ENCODE measurements at places on chromosomes 12 and 14.

DNA sequence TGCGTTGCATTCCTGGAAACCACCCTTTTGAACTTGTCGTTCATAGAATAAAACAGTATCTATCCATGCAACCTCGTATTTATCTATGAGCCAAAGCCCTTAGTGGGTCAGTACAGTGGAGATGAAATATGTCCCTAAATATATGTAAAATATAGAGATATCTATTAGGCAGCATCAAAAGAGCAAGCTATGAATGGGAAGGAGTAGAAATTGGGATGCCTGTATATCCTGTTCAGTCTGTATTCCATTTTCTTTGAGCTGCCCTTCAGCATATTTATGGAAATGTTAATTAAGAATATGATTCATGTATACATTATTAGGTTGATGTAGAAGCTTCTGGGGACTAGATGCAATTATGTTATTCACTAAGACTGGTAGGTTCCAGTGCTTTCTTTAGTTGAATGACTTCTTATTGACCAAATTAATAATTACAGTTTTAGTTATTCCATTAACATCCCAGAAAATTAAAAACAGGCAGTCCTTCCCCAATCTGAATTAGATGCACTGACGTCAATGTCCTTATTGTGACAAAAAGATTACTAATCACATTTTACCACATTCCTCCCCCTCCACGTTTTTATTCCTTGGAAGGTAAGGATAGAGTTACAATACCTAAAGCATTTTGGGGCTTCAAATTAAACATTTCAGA lies 11.9 kb upstream of the FRMD6 start:
- H3K27ac ChIP-seq = peak overlapping the region; percentile 96
- peaks cover 65% of the 10 kb centered on the region for H3K4me1 ChIP-seq
- H3K36me3 ChIP-seq = peaks cover 8% of the 10 kb centered on the region
- no peak for DNase-seq
- H3K4me3 ChIP-seq = no peak overlapping the region

- H3K4me1 ChIP-seq = no peaks in the 10 kb centered on the region
- H3K27me3 ChIP-seq = no peaks in the 10 kb centered on the region
- no peak overlapping the region for H3K4me3 ChIP-seq
Measured at GRCh38 chr14:82029038-82029437, 495.4 kb upstream of the SEL1L start.

GRCh38 chr14:64091217-64091616 lies 203.0 kb downstream of the ESR2 start:
- no peaks in the 10 kb centered on the region for H3K4me1 ChIP-seq
- H3K36me3 ChIP-seq = no peaks in the 10 kb centered on the region
- no peak overlapping the region for H3K4me3 ChIP-seq
- H3K27ac ChIP-seq = no peak overlapping the region

- H3K27ac ChIP-seq = no peak overlapping the region
- H3K4me3 ChIP-seq = no peak overlapping the region
- no peaks in the 10 kb centered on the region for H3K4me1 ChIP-seq
- H3K27me3 ChIP-seq = peaks cover 37% of the 10 kb centered on the region
- no peaks in the 10 kb centered on the region for H3K36me3 ChIP-seq
Measured at GRCh38 chr14:69554500-69554899, 20.2 kb downstream of the CCDC177 start.

DNA sequence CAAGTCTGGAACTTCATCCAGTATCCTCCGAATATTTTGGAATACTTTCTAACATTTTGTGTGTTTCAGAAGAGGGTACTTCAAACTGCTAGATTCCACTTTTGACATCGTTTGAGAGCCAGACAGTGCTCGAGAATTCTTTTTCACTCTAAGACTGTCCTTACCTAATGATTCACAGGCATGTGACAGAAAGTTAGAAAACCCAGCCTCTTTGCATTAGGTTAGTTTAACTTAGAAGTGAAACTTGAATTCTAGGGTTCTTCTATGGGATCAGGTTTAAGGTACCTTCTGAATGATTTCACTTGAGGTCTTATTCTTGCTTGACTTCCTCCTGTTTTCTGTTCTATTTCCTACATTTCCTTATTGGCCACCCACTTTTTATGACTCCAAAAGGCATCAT lies 431.8 kb downstream of the SLC6A15 start:
- no peaks in the 10 kb centered on the region for H3K4me1 ChIP-seq
- DNase-seq = no peak
- no peak overlapping the region for H3K27ac ChIP-seq
- H3K27me3 ChIP-seq = no peaks in the 10 kb centered on the region

DNA sequence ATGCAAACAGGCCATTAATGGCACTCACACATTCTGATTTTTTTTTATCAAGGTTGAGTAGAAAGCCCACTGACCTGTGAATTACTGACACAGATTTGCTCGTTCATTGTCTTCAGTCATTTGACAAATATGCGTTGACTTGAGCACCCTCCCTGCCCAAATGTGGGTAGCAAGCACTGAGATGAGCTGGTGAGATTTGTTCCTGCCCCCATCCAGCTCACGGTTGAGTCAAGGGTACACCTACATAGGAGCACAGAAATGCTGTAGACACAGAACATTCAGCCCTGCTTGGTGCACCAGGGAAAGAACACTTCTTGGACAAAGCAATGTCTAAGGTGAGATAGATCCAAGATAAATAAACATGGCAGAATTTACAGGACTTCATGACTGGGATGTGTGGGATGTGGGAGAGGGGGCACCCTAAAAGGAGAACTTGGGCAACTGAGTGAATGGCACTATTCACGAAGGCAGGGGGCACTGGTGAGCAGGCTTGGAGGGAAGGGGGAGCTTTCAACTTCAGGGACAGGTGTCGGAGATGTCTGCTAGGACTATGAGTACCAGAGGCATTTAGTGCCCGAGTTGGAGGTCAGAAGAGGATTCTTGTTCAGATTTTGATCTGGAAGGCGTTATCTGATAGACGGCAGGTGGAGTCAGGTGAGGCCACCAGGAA lies 213.4 kb downstream of the VRK1 start:
- no peak overlapping the region for H3K4me3 ChIP-seq
- H3K27ac ChIP-seq = no peak overlapping the region
- DNase-seq = no peak
- no peaks in the 10 kb centered on the region for H3K36me3 ChIP-seq
- no peaks in the 10 kb centered on the region for H3K27me3 ChIP-seq

GRCh38 chr12:131634037-131634436 lies 76.9 kb upstream of the SFSWAP start:
- no peaks in the 10 kb centered on the region for H3K27me3 ChIP-seq
- H3K4me1 ChIP-seq = no peaks in the 10 kb centered on the region
- H3K36me3 ChIP-seq = no peaks in the 10 kb centered on the region
- no peak for DNase-seq
- no peak overlapping the region for H3K4me3 ChIP-seq

GRCh38 chr14:51783765-51784164 lies 76.6 kb upstream of the GNG2 start:
- H3K27ac ChIP-seq = peak overlapping the region; percentile 40
- H3K36me3 ChIP-seq = no peaks in the 10 kb centered on the region
- 0 out of 2 replicates have a peak, but pooled peaks cover 3% of the 10 kb centered on the region for H3K27me3 ChIP-seq
- DNase-seq = peak; percentile 84
- peak overlapping the region; percentile 57 for H3K4me3 ChIP-seq
- peaks cover 19% of the 10 kb centered on the region for H3K4me1 ChIP-seq

DNA sequence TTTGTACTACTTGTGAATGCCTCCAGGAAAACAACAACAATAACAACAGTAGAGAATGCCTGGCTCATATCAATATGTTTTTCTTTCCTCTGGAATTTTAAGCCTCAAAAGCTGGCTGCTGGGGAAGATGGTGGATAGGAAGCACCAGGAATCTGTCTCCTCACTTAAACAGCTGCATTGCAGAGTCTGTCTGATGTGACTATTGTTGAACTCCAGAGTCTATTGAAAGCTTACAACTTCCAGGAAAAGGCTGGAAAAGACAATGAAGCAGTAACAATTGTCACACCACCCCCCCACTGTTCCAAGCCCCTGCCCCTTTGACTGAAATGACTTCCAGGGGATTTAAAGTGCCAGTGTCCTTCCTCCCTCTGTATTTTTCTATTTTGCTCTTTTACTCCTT lies 309.7 kb downstream of the BMP4 start:
- H3K27ac ChIP-seq = no peak overlapping the region
- no peak for DNase-seq

DNA sequence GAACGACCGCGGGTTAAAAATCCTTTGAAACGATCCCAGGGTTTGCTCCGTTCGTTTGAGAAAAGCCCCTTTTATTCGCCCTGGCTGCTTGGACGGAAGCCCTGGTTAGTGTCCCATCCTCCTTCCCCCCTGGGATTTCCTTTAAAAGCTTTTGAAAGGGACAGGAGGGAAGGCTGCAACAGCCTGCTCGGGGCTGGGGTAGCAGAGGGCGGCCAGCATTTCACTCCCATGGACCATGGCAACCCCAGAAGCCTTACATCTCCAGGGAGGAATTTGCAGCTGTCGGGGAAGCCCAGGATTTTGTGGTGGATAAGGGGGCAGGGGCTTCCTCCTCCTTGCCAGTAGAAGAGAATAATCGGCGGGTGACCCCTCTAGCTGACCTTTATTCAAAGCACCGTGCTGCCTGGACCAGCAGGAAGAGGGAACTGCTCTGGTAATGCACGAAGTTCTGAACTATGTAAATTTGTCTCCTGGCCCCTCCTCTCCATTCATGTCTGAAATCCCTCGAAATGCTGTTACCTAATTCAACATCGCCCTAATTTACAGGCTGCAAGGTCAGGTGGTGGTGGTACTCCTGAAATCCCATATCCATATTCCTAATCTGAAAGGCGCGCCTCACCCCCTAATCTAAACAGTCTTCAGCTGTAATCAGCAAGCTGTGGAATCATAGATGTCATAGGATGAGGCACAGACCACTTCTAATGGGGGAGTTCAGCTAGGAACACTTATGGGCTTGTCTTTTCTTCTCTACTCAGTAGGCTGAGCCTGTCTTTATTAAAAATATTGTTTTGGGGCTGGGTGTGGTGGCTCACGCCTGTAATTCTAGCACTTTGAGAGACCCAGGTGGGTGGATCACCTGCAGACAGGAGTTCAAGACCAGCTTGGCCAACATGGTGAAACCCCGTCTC lies 1.0 kb upstream of the CLIP1 start:
- H3K27ac ChIP-seq = peak overlapping the region; percentile 79
- H3K4me1 ChIP-seq = peaks cover 29% of the 10 kb centered on the region
- H3K27me3 ChIP-seq = no peaks in the 10 kb centered on the region
- H3K36me3 ChIP-seq = no peaks in the 10 kb centered on the region
- H3K4me3 ChIP-seq = peak overlapping the region; percentile 73

- DNase-seq = no peak
- H3K4me1 ChIP-seq = 0 out of 2 replicates have a peak, but pooled peaks cover 5% of the 10 kb centered on the region
- H3K27me3 ChIP-seq = no peaks in the 10 kb centered on the region
Measured at GRCh38 chr12:51218607-51219161, 822 bp upstream of the POU6F1 start.

- H3K27ac ChIP-seq = no peak overlapping the region
- DNase-seq = peak; percentile 66
- H3K4me1 ChIP-seq = peaks cover 28% of the 10 kb centered on the region
- no peaks in the 10 kb centered on the region for H3K36me3 ChIP-seq
Measured at GRCh38 chr12:52235001-52235764, 2.1 kb downstream of the KRT7 start.

- peak; percentile 82 for DNase-seq
- H3K27ac ChIP-seq = peak overlapping the region; percentile 19
- no peaks in the 10 kb centered on the region for H3K36me3 ChIP-seq
- H3K4me1 ChIP-seq = peaks cover 14% of the 10 kb centered on the region
- no peak overlapping the region for H3K4me3 ChIP-seq
Measured at GRCh38 chr12:91023326-91024004, 18.7 kb upstream of the EPYC start.

DNA sequence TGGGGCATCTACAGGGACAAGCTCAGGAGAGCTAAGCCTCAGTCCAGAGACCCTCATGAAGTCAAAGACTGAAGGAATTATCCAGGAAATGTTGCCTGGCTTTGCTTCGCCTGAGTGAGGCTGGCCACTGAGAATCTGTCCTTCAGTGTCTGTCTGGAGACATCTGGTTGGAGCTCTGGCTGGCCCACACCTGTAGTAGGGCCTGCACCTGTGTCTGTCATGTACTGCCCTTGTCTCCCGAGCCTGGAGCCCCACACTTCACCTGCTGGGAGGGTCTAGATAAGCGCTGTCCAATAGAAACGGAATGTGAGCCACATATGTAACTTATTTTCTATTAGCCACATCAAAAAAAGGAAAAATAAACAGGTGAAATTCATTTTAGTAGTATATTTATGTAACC lies 9.9 kb upstream of the HDAC7 start:
- H3K27ac ChIP-seq = peak overlapping the region; percentile 46
- H3K4me1 ChIP-seq = peaks cover 45% of the 10 kb centered on the region
- DNase-seq = no peak
- H3K4me3 ChIP-seq = no peak overlapping the region

GRCh38 chr14:86012461-86012860 lies 482.5 kb downstream of the FLRT2 start:
- no peak overlapping the region for H3K27ac ChIP-seq
- DNase-seq = no peak
- H3K4me1 ChIP-seq = no peaks in the 10 kb centered on the region
- H3K4me3 ChIP-seq = no peak overlapping the region
- no peaks in the 10 kb centered on the region for H3K27me3 ChIP-seq

DNA sequence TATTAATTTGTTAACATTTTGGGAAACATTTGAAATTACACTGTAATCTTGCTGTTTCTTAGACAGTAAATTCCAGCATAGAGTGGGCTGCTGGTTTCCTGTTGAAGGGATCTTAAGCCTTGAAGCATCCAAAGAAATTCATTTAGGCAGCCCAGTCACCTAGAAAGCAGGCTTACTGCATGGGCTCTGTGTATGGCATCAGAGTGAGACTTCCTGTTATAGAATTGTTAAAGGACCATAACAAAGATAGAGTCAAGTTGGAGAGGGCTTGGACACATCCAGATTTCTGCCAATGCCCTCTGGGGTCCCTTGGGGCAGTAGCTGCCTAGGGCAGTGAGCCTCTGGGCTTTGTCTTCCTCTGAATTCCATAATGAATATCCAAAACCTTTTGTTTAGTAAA lies 149.2 kb downstream of the DYRK2 start:
- no peak overlapping the region for H3K4me3 ChIP-seq
- H3K27me3 ChIP-seq = no peaks in the 10 kb centered on the region
- no peak overlapping the region for H3K27ac ChIP-seq
- H3K36me3 ChIP-seq = no peaks in the 10 kb centered on the region
- DNase-seq = no peak
- H3K4me1 ChIP-seq = peaks cover 6% of the 10 kb centered on the region

DNA sequence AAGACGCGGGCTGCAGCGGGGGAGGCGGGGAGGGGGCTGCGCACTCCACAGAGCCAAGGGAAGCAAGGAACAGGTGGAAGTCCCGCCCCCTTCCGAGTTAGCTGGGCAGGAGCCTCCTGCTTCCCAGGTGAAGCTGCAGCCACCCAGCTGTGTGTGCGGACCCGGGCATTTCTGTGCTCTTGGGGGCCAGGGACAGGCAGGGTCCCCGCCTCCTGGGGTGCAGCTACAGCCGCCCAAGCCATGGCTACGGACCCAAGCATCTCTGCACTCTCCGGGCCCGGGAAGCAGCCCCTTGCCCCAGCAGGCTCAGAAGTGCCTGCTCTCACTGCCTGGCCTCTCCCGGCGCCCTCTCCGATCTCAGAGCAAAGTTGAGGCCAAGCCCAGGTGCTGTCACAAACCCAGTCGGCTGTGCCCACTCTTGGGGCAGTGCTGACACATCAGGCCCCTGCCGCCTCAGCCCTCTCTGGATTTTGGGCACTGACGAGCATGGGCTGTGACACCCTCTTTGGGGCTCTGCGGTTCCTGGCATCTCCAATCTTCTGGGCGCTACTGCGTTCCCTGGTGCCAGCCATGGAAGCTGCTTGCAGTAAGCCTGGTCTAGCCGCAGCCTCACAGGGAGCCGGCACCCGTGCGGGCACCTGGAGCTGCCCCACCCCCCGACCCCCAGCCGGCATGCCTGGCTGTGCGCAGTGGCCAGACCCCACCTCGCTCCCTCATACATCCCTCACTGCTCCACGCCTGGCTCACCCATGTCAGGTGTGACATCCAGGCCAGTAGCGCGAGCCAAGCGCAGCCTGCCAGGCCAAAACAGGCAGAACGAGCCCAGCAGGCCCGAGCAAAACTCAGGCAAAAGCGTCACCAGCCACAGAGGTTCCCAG lies 8.5 kb upstream of the MGAT4C start:
- H3K4me1 ChIP-seq = no peaks in the 10 kb centered on the region
- no peak overlapping the region for H3K4me3 ChIP-seq
- H3K27ac ChIP-seq = no peak overlapping the region
- no peaks in the 10 kb centered on the region for H3K27me3 ChIP-seq
- DNase-seq = no peak
